ENCODE measurements at places on chromosomes 12 and 14. TPM values are rescaled to one million over a fixed set of nuclear protein-coding genes. Genes with fewer than 3 reads are reported as not detected.

Gene SYT1
- total RNA-seq = not detected

Gene KRT71
- total RNA-seq = not detected

Gene SSTR1
- total RNA-seq = not detected

Gene DCN
- total RNA-seq = not detected

Gene FSCB
- not detected for total RNA-seq

Gene LLPH
- 33.6 TPM for total RNA-seq

DNA sequence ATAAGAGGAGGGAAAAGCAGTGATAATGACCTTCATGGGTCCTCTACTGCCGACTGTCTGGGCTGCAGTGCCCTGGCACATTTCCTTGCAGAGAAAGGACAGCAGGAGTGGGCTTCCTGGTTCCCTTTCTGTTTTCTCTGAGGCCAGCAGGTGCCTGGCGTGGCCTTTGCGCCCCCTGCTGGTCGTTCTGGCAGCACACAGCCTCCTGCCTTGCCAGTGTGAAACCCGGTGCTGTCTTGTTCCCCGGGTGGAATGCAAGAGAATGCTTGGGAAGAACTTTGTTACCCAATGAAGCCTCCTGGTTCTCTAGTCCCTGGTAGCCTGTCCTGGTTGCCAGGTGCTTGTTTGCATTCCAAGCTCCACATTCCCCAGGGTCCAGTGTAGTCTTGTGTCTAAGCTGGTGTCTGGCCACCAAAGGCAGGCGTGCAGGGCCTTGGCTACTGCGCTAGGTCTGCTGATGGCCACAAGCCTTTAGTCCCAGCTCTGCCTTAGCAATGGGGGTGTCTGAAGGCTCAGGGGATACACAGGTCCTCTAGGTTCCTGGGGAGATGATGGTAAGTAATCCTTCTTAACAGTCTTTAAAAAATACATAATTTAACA lies 1392.4 kb upstream of the TMEM132C start:
- no peak overlapping the region for H3K4me3 ChIP-seq
- no peak overlapping the region for H3K27ac ChIP-seq
- H3K27me3 ChIP-seq = peaks cover 4% of the 10 kb centered on the region
- H3K36me3 ChIP-seq = no peaks in the 10 kb centered on the region

- no peaks in the 10 kb centered on the region for H3K27me3 ChIP-seq
- H3K27ac ChIP-seq = peak overlapping the region; percentile 63
- DNase-seq = no peak
- H3K36me3 ChIP-seq = peaks cover 22% of the 10 kb centered on the region
- H3K4me1 ChIP-seq = peaks cover 16% of the 10 kb centered on the region
Observed at GRCh38 chr12:109458086-109458485, 19.0 kb downstream of the KCTD10 start.

DNA sequence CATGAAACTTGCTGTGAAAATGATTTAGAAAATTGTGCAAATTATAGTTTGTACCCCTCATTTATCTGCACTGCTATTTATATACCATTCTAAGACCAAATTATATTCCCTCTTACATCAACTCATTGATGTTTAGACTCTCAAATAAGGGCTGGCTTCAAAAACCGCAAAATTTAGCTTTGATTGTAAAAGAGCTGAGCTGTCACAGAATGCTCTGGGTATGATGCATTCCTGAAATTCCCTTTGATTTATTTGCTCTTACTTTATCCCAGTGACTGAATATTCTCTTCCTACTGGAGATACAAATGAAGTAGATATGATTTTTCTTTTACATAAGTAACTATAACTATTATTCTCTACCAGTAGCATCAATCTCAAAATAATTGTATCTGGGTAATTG lies 78.0 kb upstream of the TMTC2 start:
- no peak for DNase-seq
- no peaks in the 10 kb centered on the region for H3K4me1 ChIP-seq
- no peak overlapping the region for H3K27ac ChIP-seq
- no peak overlapping the region for H3K4me3 ChIP-seq

- peaks cover 90% of the 10 kb centered on the region for H3K4me1 ChIP-seq
- H3K27me3 ChIP-seq = no peaks in the 10 kb centered on the region
- peaks cover 4% of the 10 kb centered on the region for H3K36me3 ChIP-seq
Observed at GRCh38 chr12:57839996-57840395, 6.5 kb downstream of the CTDSP2 start.

GRCh38 chr14:83638748-83639504 lies 1891.0 kb upstream of the FLRT2 start:
- no peak overlapping the region for H3K27ac ChIP-seq
- no peaks in the 10 kb centered on the region for H3K27me3 ChIP-seq
- no peak overlapping the region for H3K4me3 ChIP-seq
- H3K36me3 ChIP-seq = no peaks in the 10 kb centered on the region
- no peak for DNase-seq

GRCh38 chr12:122471324-122472226 lies 29.2 kb downstream of the ZCCHC8 start:
- peaks cover 37% of the 10 kb centered on the region for H3K36me3 ChIP-seq
- H3K27ac ChIP-seq = peak overlapping the region; percentile 32
- H3K4me3 ChIP-seq = no peak overlapping the region
- H3K4me1 ChIP-seq = peaks cover 30% of the 10 kb centered on the region
- no peak for DNase-seq
- no peaks in the 10 kb centered on the region for H3K27me3 ChIP-seq

- H3K27me3 ChIP-seq = no peaks in the 10 kb centered on the region
- peaks cover 34% of the 10 kb centered on the region for H3K4me1 ChIP-seq
- H3K27ac ChIP-seq = peak overlapping the region; percentile 73
- H3K4me3 ChIP-seq = no peak overlapping the region
Observed at GRCh38 chr12:67759829-67760228, 111.3 kb downstream of the DYRK2 start.

- H3K36me3 ChIP-seq = no peaks in the 10 kb centered on the region
- H3K4me1 ChIP-seq = no peaks in the 10 kb centered on the region
- H3K27ac ChIP-seq = no peak overlapping the region
- no peaks in the 10 kb centered on the region for H3K27me3 ChIP-seq
- H3K4me3 ChIP-seq = no peak overlapping the region
Observed at GRCh38 chr12:22797701-22798100, 172.7 kb downstream of the ETNK1 start.

- no peak for DNase-seq
- H3K27me3 ChIP-seq = peaks cover 3% of the 10 kb centered on the region
Observed at GRCh38 chr12:130762319-130762675, 46.2 kb upstream of the RIMBP2 start.

DNA sequence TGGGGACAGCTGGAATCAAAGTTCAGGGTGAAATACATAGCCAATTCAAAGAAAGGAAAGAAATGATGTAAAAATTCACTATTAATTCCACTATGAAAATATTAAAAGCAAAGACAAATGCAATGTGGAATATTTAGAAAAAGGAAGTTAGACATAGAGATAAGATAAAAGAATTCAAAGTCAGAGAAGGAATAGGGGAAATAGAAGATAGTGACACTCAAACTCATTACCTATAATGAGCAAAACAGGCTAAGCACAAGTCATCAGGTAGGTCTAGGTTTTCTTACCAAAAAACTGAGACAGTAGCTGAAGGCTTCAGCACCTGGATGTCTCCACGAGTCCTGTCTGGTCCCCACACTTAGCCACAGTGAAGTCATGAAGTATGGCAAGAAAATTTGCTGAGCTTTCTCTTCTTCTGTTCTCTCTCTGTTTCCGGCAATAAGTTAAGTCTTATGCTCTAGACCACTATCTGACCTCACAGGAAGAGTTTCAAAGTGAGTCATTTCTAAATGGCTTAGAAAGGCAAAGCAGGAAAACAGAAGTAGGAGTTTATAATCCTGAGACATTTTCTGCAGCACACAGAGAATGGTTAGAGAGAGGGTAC lies at the start of gene C3AR1:
TSS of gene C3AR1 (minus strand) at position 369 of the 604 bp plus-strand sequence. CDS start 6,174 bp downstream, outside the sequence.
- H3K4me1 ChIP-seq = peaks cover 32% of the 10 kb centered on the region
- peak within 1 kb of the TSS; percentile 50 for H3K4me3 ChIP-seq
- H3K27ac ChIP-seq = peak within 1 kb of the TSS; percentile 77
- DNase-seq = peak; percentile 46

DNA sequence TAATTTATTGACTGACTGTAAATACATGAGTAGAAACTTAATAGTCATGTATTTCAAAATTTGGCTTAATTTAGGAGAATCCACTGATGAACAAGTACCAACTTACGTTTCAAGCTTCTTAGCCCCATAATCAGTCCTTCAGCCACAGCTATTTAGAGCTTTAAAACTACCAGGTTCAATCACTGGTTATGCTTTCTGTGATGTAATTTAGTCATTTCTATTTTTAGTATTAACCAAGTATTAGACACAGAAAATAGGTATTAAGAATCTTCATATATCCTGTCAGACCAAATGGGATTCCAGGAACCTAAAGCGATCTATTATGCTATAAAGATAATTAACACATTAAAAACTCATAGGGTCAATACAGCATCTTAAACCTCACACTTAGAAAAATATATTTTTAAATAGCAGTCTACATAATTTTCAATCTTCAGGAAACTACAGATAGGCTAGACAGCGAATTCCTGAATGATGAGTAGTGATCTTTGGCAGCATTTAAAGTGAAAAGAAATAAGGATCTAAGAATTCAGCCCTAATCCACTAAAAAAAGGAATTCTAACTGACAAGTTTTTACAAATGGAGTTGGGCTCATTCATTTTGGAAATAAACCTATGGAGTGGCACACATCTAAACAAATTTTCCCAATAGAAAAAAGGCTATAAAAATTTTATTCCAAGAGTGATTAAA lies 51.5 kb downstream of the ZC3H14 start:
- peaks cover 27% of the 10 kb centered on the region for H3K36me3 ChIP-seq
- H3K27me3 ChIP-seq = no peaks in the 10 kb centered on the region
- H3K4me3 ChIP-seq = no peak overlapping the region
- H3K27ac ChIP-seq = no peak overlapping the region
- no peak for DNase-seq

DNA sequence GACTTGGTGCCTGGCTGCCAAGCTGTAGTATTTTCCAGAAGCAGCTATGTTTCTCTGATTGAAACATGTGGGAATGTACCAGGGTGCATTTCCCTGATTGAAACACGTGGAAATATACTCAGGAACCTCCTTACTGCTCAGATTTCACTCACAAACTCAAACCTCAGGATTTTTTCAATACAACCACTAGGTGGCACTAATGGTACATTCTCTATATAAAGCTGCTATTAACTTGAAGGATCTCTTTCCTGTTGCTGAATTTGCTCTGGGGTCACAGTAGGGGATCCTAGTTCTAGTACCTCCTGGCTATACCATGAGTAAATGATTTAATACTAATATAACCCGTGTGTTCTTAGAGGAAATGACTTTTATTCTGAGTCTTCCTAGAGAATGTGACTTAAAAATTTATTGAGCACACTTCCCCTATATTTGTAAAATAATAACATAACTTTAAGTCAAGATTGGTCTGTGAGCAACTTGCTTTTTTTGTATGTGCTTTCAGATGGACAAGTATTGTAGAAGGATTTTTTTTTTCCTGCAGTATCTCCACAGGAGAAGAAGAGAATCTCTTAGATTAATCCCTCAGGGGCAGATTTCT lies 173.8 kb upstream of the MIS18BP1 start:
- no peaks in the 10 kb centered on the region for H3K27me3 ChIP-seq
- no peak for DNase-seq
- no peak overlapping the region for H3K27ac ChIP-seq
- H3K4me3 ChIP-seq = no peak overlapping the region
- no peaks in the 10 kb centered on the region for H3K4me1 ChIP-seq

- H3K4me1 ChIP-seq = peaks cover 7% of the 10 kb centered on the region
- H3K4me3 ChIP-seq = no peak overlapping the region
- H3K27me3 ChIP-seq = peaks cover 11% of the 10 kb centered on the region
- no peak overlapping the region for H3K27ac ChIP-seq
Observed at GRCh38 chr14:54754623-54755386, 147.8 kb downstream of the GCH1 start.

DNA sequence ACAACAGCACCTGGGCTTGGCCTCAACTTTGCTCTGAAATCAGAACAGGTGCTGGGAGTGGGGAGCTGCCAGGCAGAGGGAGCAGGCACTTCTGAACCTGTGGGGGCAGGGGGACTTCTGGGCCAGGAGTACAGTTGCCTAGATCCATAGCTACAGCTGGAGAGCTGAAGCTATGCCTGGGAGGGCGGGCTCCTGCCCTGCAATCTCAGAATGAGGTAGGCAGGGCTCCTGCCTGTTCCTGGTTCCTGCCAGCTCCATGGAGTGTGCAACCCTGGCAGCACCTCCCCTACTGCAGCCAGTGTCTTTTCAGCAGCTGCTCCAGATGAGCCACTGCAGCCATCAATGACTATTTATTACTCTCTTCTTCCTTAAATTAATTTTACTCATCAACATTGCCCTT lies 62.1 kb upstream of the NAV3 start:
- H3K36me3 ChIP-seq = no peaks in the 10 kb centered on the region
- no peak for DNase-seq
- no peaks in the 10 kb centered on the region for H3K27me3 ChIP-seq
- H3K27ac ChIP-seq = no peak overlapping the region

DNA sequence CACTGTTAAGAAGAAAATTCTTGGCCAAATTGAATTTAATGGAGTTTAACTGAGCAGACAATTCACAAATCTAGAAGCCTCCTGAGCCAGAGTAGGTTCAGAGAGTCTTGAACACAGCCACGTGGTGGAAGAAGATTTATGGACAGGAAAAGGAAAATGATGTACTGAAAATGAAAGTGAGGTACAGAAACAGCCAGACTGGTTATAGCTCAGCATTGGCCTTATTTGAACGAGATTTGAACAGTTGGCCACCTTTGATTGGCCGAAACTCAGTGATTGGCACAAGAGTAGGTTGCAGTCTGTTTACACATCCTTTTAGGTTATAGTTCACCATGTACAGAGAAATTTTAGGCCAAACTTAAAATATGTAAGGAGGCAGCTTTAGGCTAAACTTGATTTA lies 9.9 kb downstream of the OAS2 start:
- no peaks in the 10 kb centered on the region for H3K27me3 ChIP-seq
- H3K4me1 ChIP-seq = peaks cover 45% of the 10 kb centered on the region
- DNase-seq = peak; percentile 60
- no peak overlapping the region for H3K4me3 ChIP-seq

GRCh38 chr12:64082866-64083268 lies 139.2 kb downstream of the KICS2 start:
- H3K27me3 ChIP-seq = peaks cover 6% of the 10 kb centered on the region
- H3K4me3 ChIP-seq = no peak overlapping the region
- no peak overlapping the region for H3K27ac ChIP-seq
- no peaks in the 10 kb centered on the region for H3K4me1 ChIP-seq

- H3K4me1 ChIP-seq = peaks cover 5% of the 10 kb centered on the region
- no peak overlapping the region for H3K4me3 ChIP-seq
- DNase-seq = no peak
- H3K27me3 ChIP-seq = no peaks in the 10 kb centered on the region
Observed at GRCh38 chr12:44738051-44738450, 138.1 kb downstream of the NELL2 start.

GRCh38 chr12:54292083-54292930 lies 8.5 kb downstream of the NFE2 start:
- no peaks in the 10 kb centered on the region for H3K36me3 ChIP-seq
- no peak overlapping the region for H3K27ac ChIP-seq
- no peak overlapping the region for H3K4me3 ChIP-seq
- no peak for DNase-seq
- H3K4me1 ChIP-seq = no peaks in the 10 kb centered on the region
- peaks cover 2% of the 10 kb centered on the region for H3K27me3 ChIP-seq

- H3K4me3 ChIP-seq = no peak overlapping the region
- H3K36me3 ChIP-seq = no peaks in the 10 kb centered on the region
- H3K27me3 ChIP-seq = peaks cover 2% of the 10 kb centered on the region
- H3K4me1 ChIP-seq = no peaks in the 10 kb centered on the region
- H3K27ac ChIP-seq = no peak overlapping the region
Observed at GRCh38 chr12:76945867-76946266, 67.0 kb upstream of the CSRP2 start.

GRCh38 chr12:90945070-90945649 lies 9.8 kb downstream of the CCER1 start:
- no peaks in the 10 kb centered on the region for H3K27me3 ChIP-seq
- H3K4me3 ChIP-seq = no peak overlapping the region
- DNase-seq = no peak
- no peak overlapping the region for H3K27ac ChIP-seq
- H3K4me1 ChIP-seq = no peaks in the 10 kb centered on the region

GRCh38 chr12:1603269-1603993 lies 9.1 kb upstream of the FBXL14 start:
- peak overlapping the region; percentile 79 for H3K27ac ChIP-seq
- peaks cover 33% of the 10 kb centered on the region for H3K4me1 ChIP-seq
- H3K4me3 ChIP-seq = no peak overlapping the region
- H3K27me3 ChIP-seq = no peaks in the 10 kb centered on the region
- H3K36me3 ChIP-seq = no peaks in the 10 kb centered on the region
